ENCODE measurements at places on chromosomes 7 and 10.

DNA sequence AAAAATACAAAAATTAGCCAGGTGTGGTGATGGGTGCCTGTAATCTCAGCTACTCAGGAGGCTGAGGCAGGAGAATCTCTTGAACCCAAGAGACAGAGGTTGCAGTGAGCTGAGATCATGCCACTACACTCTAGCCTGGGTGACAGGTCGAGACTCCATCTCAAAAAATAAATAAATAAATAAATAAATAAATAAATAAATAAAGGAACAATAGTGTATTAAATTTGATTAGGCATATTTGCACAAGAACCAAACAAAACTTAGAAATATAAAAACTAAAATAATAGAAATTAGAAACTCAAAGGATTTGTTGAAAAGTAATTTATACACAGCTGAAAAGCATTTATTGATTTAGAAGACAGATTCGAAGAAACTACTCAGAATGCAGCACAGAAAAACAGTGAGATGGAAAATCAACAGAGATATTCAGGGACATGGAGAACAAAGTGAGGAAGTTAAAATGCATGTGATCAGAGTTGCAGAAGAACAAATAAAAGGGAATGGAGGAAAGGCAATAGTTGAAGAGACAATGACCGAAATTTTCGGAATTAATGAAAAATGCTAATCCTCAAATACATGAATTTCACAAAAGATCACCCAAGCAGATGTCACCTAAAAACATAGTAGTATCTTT is 17.7 kb downstream of the IFIT3 start:
- no peak for DNase-seq

DNA sequence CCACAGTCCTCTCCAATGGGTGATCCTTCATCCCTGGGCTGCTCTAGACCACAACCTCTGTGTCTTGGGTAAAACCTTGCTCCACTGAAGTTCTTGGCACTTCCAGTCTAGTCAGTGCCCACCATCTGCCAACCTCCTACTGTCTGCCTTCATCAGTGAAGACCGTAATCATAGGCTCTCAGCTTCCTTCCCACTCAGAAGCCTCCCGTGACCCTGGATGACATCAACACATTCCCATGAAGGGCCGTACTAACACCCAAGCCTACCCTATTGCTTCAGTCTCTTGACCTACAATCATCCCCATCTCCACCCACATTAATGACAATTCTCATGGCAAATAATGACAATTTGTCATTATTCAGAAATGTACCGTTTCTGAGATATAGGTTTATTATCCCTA is 27.6 kb upstream of the GARS1 start:
- DNase-seq = no peak

DNA sequence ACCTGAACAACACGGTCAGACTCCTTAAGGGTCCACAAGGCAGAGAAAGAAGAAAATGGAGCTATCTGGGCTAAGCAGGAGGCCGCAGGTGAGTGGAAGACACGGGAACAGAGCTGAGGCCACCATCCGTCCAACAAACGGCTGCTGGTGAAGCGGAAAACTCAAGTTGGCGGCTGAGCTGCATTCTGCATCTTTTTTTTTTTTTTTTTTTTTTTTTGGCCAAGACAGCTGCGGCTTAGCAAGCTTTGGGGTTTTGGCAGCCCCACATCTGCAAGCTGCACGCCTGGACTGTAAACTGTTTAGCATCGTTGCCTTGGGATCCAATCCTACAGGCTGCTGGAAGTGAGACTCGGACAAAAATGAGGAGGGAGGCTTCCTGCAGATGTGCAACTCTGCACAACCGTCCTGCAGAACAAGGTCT is 37.4 kb downstream of the RGS10 start:
- DNase-seq = peak; percentile 89

GRCh38 chr7:127870231-127870907 is 160.9 kb downstream of the LRRC4 start:
- DNase-seq = no peak

- DNase-seq = no peak
Observed at GRCh38 chr10:59214160-59214559, 37.7 kb downstream of the PHYHIPL start.

DNA sequence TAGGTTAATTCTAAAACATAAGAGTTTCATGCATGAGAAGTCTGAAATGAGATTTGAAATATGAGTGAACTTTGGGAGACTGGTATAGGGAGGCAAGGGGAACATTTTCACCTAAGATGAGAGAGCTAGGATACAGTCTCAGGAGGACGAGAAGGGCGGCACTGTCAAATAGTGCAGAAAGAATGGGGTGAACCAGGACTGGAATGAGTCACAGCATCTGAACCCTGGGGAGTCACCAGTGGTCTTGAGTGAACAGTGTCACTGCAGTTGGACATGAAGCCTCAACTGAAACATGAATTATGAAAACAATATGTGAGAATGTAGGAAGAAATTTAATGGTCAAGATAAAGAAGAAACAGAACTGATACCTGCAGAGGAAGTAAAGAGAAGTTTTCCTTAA is 33.8 kb downstream of the GNG11 start:
- DNase-seq = no peak

GRCh38 chr7:2716488-2716887 is 28.5 kb downstream of the AMZ1 start:
- DNase-seq = no peak

GRCh38 chr7:134355927-134356326 is 39.2 kb upstream of the SLC35B4 start:
- no peak for DNase-seq

DNA sequence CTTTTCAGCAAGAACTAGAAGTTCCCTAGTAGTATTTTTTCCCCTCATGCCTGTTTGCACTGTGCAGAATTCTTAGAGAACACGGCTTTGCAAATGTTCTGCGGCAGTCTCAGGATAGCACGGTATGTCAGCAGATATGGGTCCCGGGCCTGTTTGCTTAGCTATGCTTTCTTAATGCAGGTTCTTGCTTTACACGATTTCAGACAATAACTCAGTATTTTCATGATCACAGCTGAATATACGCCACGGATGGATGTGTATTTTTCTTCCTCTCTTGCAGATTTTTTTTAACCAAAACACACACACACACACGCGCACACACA is 137.3 kb downstream of the HECW1 start:
- DNase-seq = no peak

GRCh38 chr7:4189131-4189570 is 492.9 kb upstream of the FOXK1 start:
- DNase-seq = peak; percentile 88

DNA sequence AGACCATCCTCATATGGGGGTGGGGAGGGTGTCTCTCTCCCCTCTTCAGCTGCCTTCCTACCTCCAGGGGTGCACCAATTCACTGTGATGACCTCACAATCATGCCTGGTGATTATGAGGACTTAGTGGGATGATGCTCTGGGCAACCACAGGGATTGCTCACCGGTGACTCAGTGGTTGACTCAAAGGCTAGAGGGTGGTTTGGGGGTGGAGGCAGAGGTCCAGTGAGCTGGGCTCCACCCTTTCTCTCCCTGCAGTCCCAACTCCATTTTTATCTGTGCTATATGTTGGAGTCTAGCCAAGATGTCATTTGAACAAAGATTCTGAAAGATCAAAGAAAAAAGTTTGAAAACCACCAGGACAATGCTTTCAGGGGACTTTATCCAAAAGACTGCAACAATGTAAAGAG is 286.9 kb downstream of the KCNMA1 start:
- DNase-seq = peak; percentile 45

GRCh38 chr7:16526742-16527540 is at the start of gene LRRC72:
Gene LRRC72, plus strand, starts transcription at chr7:16526825. Its CDS starts 128 bp downstream, at chr7:16526953.
- no peak for DNase-seq

- DNase-seq = no peak
Observed at GRCh38 chr7:925601-926000, 28.9 kb downstream of the ADAP1 start.

DNA sequence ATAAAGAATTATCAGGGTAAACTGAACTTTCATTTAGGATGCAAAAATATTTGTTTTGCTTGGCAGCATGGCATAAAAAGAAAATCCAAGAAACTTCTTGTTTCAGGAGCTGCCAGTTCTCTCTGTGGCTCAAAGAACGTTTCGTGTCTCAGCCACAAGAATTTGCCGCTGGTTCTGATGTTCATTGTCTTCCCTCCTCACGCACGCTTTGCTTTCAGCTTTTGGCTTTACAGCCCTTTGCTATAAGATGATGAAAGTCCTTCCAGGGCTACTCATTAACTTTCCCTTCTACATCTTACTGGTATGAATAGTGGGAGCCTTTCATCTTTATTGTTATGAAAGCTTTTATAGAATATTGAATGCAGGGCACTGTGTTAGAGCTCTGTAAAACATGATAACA is 124.7 kb downstream of the BICC1 start:
- no peak for DNase-seq

- DNase-seq = no peak
Observed at GRCh38 chr7:20558963-20559716, 56.3 kb upstream of the ABCB5 start.

- DNase-seq = no peak
Observed at GRCh38 chr7:5598769-5599371, 175.2 kb upstream of the TNRC18 start.

GRCh38 chr7:67484244-67484751 is 487.7 kb downstream of the TYW1 start:
- DNase-seq = peak; percentile 66

- no peak for DNase-seq
Observed at GRCh38 chr10:76492026-76492425, 1060.6 kb downstream of the LRMDA start.

- no peak for DNase-seq
Observed at GRCh38 chr10:74380795-74381194, 229.8 kb downstream of the ADK start.

DNA sequence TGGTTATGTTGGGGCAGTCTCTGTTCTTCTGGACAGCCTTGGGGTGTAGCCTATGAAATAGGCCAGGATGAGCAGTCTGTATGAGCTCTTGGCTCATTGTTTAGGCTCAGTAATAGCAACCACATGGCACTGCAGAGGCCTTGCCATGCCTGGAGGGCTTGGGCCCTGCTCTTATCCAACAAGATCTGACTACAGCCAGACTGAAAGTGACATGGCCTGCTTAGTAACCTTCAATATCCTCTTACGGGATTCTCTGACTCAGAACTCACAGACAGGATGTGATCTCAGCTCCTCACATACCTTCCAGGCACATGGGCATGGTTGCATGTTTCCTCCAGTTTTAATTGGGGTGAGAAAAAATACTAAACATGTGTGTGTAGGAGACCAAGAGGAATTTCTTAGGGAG is 289.3 kb downstream of the PTEN start:
- DNase-seq = no peak

- DNase-seq = no peak
Observed at GRCh38 chr10:49634069-49634660, 20.3 kb downstream of the CHAT start.

DNA sequence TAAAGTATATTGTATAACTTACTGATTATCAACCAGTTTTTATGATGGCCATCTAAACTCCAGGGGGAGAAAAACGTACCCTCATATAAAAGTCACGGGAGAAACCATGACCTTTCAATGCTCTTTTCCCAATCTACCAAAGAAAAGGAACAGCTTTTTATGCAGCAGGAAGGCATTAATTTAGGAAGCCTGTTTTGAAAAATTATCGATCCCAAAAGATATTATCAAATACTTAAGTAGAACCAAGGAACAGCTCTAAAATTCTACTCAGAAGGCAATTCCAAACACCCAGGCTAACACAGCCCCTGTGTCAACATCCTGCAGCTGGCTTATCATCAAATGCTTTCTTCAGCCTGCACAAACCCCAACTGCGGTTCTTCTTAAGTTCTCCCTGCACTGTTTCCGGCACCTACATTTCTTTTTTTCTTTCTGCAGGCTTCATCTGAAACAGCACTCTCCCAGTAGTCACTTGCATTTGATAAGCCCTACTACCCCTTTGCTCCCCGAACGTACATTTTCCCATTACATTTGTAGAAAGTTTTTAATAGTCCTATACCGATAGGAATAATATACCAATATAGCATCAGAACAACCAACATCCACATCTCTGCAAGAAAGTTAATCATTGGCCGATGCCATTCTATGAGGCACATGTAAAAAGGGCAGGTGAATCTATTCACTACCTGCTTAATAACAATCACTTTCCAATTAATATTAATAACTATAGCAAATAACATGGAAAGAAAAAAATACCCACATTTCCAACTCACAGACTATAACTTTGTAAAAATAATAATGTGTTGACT is 47.9 kb downstream of the PIP4K2A start:
- DNase-seq = no peak

GRCh38 chr7:158606129-158606528 is 18.5 kb upstream of the PTPRN2 start:
- DNase-seq = no peak

DNA sequence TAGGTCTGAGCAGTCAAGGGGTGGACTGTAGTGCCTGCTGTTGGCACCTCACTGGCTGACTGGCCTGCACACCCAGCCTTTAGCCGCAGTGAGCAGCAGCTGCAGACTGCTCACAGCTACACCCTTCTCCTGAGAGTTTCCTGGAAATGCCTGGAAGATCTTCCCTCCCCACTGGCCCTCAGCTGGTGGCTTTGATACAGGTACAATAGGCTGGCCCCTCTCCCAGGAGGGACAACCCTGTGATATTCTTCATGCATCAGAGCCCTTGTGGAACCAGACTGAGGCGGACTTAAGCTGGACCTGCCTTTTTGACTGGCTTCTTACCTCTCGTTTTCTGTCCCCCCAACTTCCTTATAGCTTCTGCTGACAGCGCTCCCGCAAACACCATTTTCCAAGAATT is 6.4 kb downstream of the GCK start:
- no peak for DNase-seq

GRCh38 chr7:30968747-30969603 is 5.2 kb downstream of the GHRHR start:
- DNase-seq = no peak

DNA sequence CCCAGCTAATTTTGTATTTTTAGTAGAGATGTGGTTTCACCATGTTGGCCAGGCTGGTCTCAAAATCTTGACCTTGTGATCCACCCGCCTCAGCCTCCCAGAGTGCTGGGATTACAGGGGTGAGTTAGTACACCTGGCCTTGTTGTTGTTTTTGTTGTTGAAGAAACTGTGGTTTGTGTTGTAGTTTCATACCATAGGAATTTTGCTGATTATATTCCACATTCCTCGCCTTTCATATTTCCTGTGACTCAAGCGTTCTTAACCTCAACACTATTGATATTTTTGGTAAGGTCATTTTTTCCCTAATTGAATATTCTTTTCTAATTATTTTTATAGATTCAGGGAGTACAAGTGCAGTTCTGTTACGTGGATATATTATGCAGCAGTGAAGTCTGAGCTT is 16.7 kb downstream of the LIPF start:
- DNase-seq = no peak

GRCh38 chr7:86708031-86708680 is 64.4 kb downstream of the GRM3 start:
- DNase-seq = peak; percentile 32

DNA sequence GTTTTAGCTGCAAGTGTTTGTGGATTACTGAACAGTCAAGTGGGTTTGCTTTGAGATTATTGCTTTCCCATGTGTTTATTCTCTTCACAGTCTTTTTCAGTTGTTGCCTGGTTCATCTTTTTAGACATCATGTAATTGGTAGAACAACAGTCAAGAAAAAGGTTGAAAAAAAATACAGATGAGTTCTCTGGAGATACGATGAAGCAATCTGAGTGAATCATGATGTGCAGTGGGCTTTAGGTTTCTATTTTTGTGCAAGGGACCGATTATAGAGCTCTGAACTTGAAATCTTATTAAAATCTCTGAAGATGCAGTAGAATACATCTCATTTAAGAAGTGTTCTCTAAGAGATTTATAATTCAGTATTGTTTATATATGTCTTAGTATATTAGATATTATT is 145.7 kb downstream of the SDK1 start:
- no peak for DNase-seq

GRCh38 chr7:33038639-33039038 is 23.9 kb downstream of the NT5C3A start:
- DNase-seq = no peak

Data from left hindlimb (tissue), 1 donor.